Stimulated activated naive CD4-positive, alpha-beta T cell treated with Interleukin-2 at 50 U/mL for 16 hours (primary cell): ENCODE measurements at places on chromosomes 3 and 15.

- no peak for DNase-seq
These were observed 5.9 kb downstream of the CACNA1D start for GRCh38 chr3:53500165-53500777.

GRCh38 chr3:126118591-126118990 is 34.7 kb upstream of the SLC41A3 start:
- no peak for DNase-seq

GRCh38 chr15:39919748-39920509 is at the start of gene GPR176:
GPR176 (minus strand) TSS chr15:39920266; CDS start chr15:39920026, 240 bp downstream.
- no peak for DNase-seq

DNA sequence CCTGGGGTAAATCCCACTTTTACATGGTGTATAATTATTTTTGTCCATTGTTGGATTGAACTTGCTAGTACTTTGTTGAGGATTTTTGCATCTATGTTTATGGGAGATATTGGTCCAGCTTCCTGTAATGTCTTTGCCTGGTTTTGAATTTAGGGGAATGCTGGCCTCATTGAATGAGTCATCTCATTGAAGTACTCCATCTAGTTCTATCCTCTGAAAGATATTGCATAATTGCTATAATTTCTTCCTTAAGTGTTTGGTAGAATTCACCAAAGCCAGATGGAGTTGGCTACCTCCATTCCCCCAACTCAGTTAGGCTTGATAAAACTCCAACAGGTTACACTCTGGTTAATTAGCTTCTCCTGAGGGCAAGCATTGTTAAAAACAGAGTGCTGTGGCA is 237.4 kb upstream of the TGFBR2 start:
- DNase-seq = no peak

DNA sequence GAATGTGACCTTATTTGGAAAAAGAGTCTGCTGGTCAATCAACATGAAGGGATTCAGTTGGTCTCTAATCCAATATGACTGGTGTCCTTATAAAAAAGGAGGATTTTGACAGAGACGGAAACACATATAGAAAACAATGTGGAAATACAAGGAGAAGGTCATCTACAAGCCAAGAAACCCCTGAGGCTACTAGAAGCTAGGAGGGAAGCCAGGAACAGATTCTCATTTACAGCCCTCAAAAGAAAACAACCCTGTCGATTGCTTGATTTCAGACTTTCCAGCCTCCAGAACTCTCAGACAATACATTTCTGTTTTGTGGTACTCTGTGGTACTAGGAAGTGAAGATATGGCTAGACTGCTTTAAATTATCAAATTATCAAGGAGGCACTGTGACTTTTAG is 162.9 kb upstream of the IGF1R start:
- DNase-seq = no peak

GRCh38 chr3:62184559-62184958 is 188.8 kb downstream of the FEZF2 start:
- DNase-seq = no peak

GRCh38 chr3:188664795-188665194 is 507.0 kb upstream of the TPRG1 start:
- DNase-seq = no peak

GRCh38 chr3:14831916-14832450 is 13.2 kb downstream of the FGD5 start:
- no peak for DNase-seq

- DNase-seq = no peak
These were observed 62.1 kb upstream of the FAM3D start for GRCh38 chr3:58728723-58729122.

DNA sequence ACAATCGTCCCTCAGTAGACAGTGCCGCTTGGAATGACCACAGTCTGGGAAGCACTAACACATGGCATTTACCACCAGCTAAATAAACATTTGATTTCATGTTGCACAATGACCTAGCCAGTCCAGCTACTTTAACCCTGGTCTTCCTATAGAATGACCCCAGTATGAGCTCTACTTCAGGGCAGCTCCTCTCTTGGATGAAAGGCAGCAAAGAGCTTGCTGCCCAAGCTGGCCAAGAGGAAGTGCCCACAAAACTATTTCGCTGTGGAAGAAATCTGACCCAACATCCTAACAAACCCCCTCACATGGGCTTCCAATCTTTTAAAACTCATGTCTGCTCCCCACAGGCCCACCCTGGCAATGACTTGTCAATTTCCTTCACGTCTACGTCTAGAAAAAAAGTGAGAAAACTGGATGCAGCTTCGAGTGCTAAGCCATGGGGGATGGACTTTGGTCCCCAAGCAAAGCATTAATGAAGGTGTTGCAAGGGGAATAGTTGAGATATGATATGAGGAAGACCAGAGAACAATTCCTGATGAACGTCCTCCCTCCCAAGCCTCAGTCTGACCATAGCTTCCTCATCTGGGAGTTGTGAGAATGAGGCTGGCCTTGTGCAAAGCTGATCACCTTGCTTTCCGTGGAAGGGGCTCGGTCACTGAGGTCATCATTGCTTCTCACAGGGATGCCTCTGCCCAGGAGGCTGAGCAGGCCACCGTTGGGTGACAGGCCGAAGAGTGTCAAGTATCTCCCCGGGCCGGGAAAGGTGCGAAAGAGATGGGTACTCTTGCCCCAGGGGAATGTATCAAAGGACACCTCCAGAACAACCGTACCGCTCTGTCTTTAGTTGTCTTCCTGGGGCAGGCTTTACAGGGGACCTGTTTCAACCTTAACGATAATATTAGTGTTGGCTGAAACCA is 964 bp downstream of the SLC25A20 start:
- peak; percentile 10 for DNase-seq

GRCh38 chr15:60362321-60363086 is 35.3 kb downstream of the ANXA2 start:
- DNase-seq = peak; percentile 46

DNA sequence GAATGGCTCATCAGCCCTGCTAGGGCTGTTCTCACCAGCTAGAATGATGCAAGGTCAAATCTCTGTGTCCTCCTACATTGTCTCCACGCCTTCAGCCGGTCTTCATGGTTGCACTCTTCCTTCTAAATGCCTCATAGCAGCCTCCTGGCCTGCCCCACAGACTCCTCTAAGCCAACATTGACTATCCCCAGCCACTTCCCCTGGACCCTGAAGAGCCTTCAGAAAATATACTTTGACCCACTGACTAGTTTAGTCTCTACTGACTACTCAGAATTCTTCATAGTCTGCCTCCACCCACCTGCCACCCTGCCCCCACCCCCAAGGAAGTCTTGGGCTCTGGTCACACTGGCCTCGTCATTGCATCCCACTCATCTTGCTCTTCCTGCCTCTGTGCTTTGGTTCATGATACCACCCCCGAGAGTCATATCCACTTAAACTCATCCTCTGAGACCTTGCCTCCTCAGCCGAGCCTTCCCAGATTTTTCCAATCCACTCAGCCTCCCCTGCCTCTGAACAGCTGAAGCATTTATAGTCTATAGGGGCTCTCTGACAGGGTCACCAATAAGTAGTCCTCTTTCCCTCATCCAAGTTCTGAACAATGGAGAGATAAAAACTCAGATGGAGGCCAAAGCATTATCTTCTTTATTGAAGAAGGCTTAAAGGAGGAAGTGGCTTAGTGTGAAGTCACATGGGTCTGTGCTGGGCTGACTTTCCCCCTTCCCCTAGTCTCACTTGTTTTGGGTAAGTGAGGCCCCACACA is 9.5 kb upstream of the DOCK3 start:
- no peak for DNase-seq

DNA sequence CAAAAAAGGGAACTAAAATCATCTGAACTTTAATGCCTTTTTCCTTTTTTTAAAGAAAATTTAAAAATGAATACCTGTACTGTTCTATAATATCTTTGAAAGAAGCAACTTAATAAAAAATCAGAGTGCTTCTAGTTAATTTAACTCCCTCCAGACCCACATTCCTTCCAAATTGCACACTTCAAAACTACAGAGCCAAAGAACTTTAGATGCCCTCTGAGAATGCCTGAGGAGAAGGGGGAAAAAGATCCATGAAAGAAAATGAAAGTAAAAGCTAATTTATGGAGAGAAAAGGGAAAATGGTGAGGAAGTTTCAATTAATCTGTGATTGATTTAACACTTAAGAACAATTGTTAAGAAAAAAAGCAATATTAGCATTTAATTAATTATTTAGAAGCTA is 1141.6 kb downstream of the IGSF11 start:
- no peak for DNase-seq

DNA sequence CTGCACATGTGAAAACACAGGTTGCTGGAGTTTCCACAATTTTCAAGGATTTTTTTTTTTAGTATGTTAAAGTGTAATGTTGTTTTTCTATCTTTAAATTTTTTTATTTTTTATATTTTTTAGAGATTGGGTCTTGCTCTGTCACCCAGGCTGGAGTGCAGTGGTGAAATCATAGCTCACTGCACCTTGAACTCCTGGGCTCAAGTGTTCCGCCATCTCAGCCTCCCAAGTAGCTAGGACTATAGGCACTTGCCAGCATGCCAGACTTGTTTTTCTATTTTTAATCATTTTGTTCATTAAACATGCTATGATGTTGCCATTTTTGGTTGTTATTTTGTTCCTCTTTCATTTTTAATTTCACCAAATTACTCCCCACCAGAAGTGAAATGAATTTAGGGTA is 16.7 kb upstream of the THUMPD3 start:
- DNase-seq = no peak

- no peak for DNase-seq
These were observed 1.1 kb upstream of the RNU6-1 start for GRCh38 chr15:67840749-67841512.

GRCh38 chr3:62653796-62654195 is 221.4 kb downstream of the CADPS start:
- DNase-seq = no peak

DNA sequence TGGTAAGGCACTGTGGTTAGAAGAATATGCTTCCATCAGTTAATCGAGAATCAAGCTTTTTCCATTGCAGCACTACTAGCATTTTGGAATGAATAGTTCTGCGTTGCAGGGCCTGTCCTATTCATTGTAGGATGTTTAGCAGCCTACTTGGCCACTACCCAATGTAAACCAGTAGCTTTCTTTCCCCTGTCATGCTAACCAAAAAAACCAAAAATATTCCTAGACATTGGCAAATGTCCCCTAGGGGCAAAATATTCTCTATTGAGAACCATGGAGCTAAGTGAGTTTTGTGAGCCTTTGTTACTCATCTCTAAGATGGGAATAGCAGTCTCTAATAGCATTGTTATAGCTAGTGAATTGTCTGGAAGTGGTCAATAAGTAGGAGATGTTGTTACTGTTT is 187.2 kb downstream of the CADPS start:
- no peak for DNase-seq

- DNase-seq = no peak
These were observed 53.7 kb downstream of the ARNT2 start for GRCh38 chr15:80457896-80458295.

GRCh38 chr15:69661871-69662644 is 209.4 kb downstream of the RPLP1 start:
- no peak for DNase-seq

- no peak for DNase-seq
These were observed 31.1 kb downstream of the LSM3 start for GRCh38 chr3:14209581-14210289.

GRCh38 chr3:46944191-46944590 is 32.4 kb downstream of the CCDC12 start:
- DNase-seq = no peak
